NCI-H187 (cell line): ENCODE measurements at places on chromosomes 7 and 10.

DNA sequence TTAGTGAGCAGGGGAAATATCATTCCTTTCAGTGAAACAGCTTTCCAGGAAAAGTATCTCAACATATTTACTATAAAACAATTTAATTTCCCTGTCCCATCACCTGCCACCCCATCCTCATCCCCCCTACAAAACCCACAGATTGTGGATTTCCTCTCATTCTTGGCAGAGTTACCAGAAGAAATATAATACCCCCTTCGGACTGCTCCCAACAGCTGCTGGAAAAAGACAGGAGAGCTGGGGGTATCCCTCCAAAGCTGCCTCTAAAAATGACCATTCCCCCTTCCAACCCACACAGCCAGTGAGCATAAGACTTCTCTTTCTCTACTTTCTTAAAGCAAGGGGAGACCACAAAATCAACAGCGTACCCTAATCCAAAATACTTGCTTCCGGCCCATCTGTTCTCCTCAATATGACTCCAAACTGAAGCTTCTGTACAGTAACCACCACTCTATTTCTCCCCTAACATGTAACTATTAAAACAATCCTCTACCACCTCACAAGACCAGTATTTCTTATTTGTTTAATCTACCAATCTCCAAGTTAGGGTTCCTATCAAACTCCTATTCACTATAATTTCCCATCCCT is 7.8 kb downstream of the FBXW4 start:
- DNase-seq, result no peak

DNA sequence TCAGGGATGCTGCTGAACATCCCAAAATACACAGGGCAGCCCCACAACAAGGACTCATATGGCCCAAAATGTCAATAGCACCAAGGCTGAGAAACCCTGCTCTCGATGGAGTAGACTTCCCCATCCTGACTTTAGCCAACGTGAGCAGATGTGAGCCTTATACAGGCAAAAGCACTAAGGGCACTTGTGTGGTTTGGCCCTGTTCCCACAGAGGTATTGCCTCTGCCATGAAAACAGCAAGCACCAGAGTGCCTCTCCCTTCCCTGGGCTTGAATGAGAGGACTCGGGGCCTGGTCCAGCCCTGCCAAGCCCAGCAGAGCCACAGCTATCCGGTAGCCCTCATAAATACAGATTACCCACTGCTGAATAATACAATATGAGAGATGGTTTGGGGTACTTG is 47.5 kb downstream of the ACSM6 start:
- DNase-seq, result no peak

GRCh38 chr7:33463131-33463530 is 333.8 kb downstream of the BBS9 start:
- DNase-seq, result no peak

- DNase-seq, result no peak
These were observed 512.2 kb downstream of the SORCS1 start for GRCh38 chr10:106652279-106652678.

GRCh38 chr7:157558875-157559595 is 222.2 kb downstream of the DNAJB6 start:
- no peak for DNase-seq

DNA sequence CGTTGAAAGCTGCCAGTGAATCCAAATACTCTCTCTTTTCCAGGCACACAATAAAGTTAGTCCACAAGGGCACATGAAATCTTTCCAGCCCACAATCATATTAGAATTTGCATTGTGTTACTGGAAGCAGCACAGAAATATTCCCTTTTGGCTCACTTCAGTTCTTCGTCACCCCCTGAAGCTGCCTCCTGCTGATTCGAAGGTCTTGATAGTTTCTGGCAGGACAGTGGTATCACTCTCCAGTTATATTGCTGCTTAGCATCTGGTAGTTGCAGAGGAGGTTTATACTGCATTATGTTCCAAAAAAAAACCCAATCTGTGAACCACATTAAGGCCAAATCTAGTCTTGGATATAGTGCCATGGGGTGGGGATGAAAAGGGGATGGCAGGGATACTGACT is 253.2 kb downstream of the BICC1 start:
- no peak for DNase-seq

GRCh38 chr7:21480693-21481403 is 53.0 kb downstream of the SP4 start:
- DNase-seq, result no peak

- no peak for DNase-seq
These were observed 190.6 kb downstream of the HIBADH start for GRCh38 chr7:27472043-27472442.

GRCh38 chr10:75191821-75192568 is 18.6 kb upstream of the VDAC2 start:
- DNase-seq, result no peak

- DNase-seq, result no peak
These were observed 568.9 kb upstream of the ANKRD30A start for GRCh38 chr10:36556468-36556867.
